ENCODE measurements at places on chromosomes 3 and 15.

GRCh38 chr3:148856384-148856783 is 8.7 kb upstream of the CPA3 start:
- DNase-seq: no peak

DNA sequence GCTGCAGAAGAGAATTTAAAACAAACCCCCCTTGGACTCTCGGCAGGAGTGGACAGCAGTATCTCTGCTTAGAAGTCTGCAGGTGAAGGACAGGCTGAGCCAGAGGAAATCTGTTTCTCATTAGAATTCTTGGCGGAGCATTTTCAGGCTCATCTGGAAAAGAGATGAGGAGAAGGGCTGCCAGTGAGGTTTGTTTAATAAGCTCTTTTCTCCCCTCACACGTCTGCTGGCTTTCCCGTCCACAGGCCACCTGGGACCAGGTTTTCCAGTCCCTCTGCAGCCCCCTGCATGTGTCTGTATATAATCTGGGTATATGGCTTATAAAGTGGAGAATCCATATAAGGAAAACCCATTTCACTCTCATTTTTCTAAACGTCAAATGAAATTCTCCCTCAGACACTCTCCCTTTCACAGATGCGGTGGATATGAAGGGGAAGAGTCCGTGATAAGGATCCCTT is 155.4 kb upstream of the TPM1 start:
- no peak for DNase-seq

- DNase-seq: no peak
These were observed 6.6 kb upstream of the KBTBD8 start for GRCh38 chr3:66991459-66991858.

GRCh38 chr3:186663361-186664118 is 2.3 kb upstream of the HRG start:
- DNase-seq: no peak

GRCh38 chr3:38560996-38561717 is 65.0 kb downstream of the EXOG start:
- no peak for DNase-seq

DNA sequence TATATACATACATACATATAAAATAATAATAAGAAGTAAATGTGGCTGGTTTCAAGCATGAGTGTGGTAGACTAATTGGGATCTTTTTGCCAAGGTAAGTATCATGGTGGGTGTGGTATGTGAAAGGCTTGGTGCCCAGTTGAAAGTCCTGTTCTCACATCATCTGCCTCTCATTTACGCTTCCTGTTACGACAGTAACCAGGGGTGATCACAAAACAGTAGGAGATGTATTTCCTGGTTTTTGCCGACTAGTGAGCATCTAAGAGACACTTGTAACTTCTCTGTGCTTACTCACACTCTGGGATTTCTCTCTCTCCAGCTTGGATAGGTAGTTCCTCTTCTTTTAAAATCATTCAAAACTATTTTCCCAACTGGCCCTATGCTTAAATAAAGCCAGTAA is 1028.3 kb upstream of the NR2F2 start:
- no peak for DNase-seq

DNA sequence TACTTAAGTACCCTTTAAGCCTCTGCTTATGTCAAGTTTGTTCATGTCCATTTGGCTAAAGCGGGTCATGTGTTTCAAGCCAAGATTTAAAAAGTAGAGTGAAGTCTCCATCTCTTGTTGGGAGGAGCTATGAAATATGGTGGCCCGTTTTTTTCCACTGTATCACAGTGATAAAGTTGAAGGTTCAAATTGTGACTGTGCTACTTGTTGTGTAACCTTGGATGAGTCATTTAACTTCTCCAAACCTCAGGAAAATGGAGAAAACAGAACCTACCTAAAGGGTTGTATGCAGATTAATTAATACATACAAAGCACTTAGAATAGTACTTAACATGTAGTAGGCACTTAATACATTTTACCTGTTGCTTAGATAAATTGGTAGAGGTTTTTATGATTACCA is 43.4 kb downstream of the SNAPC5 start:
- DNase-seq: no peak

GRCh38 chr3:119969759-119970158 is 124.5 kb downstream of the GSK3B start:
- no peak for DNase-seq

- DNase-seq: no peak
These were observed 546.8 kb downstream of the TBL1XR1 start for GRCh38 chr3:176650478-176650877.

DNA sequence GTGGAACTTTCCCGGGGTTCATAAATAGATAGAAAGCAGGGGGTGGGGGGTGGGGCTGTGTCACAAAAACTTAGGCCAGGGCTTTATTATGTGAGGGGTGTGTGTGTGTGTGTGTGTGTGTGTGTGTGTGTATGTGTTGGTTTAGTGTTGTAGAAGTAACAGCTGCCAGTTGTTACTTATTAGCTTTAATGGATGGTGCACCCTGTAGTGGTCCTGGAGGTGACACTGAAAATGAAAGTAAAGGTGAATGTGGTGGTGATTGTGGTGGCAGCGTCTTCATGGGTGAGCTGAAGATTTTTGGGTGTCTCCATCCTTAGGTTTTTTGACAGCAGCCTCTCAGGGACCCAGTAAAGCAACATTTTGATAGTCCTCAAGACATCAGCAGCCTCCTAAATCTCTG is 449.9 kb downstream of the PDCD6IP start:
- DNase-seq: peak; percentile 20

DNA sequence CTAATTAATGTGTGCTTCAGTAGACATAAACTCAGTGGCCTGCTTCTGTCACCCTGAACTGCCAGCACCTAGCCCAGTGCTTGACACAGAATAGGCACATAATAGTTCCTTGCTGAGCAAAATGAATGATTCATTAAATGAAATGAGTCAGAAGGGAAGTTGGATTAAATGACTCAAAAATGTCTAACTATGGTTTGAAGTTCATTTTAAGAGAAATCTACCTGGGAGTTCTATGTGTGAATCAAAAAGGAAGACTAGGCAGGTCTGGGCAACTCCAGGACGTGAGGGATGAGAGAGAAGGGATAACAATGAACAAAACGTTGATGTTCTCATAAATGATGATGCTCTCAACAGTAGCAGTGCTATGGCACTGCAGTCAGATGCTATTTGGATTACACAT is 175.0 kb downstream of the CFAP20DC start:
- no peak for DNase-seq

DNA sequence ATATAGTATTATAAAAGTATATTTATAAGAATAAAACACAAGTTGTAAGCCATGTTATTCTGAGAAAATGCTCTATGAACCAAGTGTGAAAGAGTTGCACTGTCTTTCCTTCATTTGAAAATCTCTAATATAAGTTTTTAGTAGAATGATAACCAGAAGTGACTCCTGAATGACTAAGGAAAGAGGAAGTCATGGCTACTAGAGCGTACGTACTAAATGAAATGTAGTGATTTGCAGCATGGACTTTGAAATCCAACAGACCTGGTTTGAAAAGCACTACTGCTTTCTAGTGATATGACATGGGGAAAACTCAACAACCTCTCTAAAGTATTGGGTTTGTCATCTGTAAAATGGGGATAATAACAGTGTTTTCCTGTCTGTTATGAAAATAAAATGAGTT is 10.3 kb upstream of the DNAJC13 start:
- no peak for DNase-seq

DNA sequence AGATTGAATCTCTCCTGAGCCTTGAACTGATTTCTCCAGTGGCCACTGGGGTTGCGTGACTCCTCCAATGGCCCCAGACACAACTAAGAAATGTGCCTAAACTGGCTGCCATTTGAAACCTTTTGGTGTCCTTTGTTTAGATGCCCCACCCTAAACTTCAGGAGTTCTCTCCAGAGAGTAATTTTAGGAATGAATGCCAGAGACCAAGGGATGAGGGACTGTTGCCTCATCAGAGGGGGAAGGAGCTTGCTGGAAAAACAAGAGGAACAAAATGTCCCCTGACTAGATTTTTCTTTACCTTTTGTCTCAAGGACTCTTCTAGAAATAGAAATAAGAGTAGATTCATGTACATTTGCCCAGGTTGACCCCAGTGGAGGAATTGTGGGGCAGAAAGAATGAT is 8.1 kb upstream of the ADPRH start:
- DNase-seq: no peak

DNA sequence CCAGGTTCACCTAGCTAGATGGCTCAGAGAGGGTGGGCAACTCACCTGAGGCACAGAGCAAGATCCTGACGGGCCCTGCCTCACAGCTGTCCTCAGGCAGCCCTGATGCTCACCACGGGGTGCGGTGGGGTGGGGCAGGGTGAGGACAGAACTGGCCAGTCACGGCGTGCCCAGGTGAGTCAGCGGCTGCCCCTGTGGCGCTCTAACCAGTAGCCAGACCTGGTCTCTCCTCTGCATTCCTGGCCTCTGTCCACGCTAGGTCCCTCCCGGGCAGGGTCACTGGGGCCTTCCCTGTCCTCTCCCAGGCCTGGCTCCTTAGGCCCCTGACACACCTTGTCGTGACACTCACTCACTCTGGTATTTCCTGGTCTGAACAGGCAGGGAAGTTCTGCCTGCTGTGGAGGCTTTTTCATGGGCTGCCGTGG is 901 bp downstream of the ALS2CL start:
- DNase-seq: no peak

- DNase-seq: no peak
These were observed 113.8 kb upstream of the TGFBR2 start for GRCh38 chr3:30492322-30493192.

GRCh38 chr3:7447197-7447769 is 586.4 kb downstream of the GRM7 start:
- no peak for DNase-seq

- DNase-seq: no peak
These were observed 25.8 kb upstream of the WDR49 start for GRCh38 chr3:167679526-167679925.

DNA sequence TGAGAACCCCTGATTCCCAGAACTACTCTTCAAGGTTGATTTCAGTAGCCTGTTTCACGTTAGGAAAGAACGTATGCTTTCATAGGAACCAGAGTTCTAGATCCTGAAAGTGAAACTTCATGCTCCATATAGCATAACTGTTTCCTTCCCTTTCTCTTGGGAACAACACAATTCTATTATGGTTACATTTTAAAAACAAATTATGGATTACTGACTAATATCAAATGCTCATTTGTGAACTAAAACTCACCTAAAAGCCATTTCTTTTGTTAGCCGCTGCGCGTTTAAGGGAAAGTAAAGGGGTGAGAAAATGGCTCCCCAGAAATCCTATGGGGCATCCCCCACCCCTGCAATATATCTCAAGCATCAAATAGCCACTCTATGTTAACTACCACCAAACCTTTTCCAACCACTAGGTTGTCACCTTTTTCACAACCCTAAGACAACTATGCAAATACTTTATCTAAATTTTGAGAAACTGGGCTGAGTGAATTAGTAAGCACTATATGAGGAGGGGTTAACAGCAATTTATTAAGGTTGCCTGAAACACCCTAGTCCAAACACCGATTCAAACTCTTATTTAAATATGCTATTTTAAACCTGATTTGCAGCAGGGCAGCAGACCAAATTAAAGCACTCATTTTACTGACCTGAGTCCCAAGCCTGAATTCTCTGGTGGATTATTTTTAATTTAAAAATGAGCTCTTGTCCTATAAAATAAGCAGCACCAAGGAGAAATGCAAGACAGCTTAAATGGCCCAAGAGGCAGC is 2.4 kb downstream of the SIAH2 start:
- no peak for DNase-seq

DNA sequence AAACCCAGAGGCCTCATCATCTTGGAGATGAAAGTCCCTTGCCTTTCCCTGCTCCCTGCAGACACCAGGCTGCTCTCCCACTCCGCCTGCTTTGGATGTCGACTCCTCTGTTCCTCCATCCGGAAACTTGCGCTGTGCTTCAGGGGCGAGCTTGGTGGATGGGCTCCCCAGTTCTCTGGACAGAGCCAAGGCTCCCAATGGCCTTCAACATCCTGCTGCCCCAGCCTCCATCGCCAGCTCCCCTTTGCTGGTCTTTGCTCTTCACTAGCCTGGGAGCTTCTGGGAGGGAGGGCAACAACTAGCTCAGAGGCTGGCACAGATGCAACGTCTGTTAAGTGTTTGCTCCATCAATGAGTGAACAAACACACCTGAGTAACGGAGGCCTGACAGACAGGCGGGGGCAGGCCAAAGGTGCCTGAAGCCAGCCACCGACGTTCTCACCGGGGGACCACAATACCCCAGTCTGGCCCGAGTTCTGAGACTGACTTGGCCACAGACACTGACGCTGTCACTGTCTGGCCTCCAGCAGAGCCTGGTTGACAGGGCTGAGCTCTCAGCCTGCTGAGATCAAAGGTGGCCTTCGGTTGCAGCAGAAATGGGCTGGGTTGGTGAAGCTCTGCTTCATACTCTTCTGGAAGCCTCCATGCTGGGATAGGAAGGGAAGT is 39.0 kb downstream of the RGMA start:
- DNase-seq: no peak

DNA sequence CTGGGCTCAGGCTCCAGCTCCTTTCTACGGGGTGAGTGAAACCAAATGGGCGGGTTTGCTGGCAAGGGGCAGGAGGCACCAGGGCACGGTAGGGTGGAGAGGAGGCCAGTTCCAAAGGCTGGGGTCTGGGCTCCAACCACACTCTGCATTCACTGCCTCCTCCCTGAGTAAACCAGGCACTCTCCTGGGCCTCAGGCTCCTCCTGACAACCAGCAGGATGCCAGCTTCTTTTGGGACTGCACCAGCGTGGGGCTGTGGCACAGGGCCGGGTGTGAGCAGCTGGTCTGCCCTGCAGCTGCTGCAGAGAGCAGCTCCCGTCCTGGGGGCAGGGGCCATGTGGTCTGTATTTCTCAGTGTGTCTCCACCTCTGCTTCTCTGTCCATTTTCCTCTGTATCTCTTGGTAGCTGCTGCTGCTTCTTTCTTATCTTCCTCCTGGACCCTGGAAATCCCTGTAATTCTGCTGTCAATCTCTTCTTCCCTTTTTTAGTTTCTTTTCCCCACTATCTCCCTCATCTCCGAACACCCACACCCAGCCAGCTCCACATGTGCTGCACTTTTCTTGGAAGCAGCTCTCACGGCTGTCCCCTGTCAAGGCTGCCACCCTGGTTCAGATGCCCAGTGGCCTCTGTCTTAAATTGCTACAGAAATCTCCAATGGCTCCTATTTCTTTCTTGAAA is 54.9 kb upstream of the TBC1D21 start:
- no peak for DNase-seq

- no peak for DNase-seq
These were observed 18.5 kb upstream of the EPHB1 start for GRCh38 chr3:134776518-134776917.

DNA sequence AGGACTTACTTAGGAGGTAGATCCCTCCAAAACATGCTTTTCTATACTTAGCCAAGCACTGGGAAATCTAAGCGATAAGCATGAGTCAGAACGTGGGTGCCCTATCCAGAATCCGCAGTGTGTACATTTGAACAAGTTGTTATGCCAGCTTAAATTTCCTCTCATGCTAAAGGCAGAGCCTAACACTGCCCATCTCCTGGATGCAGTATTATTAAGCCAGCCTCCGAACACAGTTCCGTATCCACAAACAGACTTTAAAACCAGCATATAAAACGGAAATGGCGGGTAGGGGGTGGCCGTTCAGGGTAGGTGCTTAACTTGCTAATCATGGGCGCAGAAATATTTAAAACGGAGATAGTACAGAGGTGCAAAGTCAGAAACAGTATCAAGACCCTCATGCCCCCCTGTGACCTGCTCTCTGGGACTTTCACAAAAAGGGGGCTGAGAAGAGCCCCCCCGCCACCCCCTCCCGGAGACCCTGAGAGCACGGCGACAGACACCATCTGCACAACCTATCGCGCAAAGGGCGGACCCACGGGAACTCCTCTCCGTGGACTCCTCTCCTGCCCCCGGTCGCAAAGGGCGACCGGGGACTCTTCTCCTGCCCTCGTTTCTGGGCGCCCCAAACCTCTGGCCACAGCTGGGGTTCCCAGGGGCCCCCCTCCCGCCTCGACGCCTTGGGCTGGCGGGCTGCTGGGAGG is 889 bp upstream of the LRRIQ4 start:
- no peak for DNase-seq

GRCh38 chr3:102354818-102355515 is 79.8 kb upstream of the ZPLD1 start:
- DNase-seq: no peak
